Sigmoid colon (tissue), 7 donors: ENCODE measurements at places on chromosomes 2 and 18. TPM values are rescaled to one million over a fixed set of nuclear protein-coding genes. Genes with fewer than 3 reads are reported as not detected.

- DNase-seq = no peak
Observed at GRCh38 chr2:7057865-7058400, 140.7 kb downstream of the RNF144A start.

- DNase-seq = no peak
Observed at GRCh38 chr18:22632191-22632590, 214.5 kb upstream of the CTAGE1 start.

DNA sequence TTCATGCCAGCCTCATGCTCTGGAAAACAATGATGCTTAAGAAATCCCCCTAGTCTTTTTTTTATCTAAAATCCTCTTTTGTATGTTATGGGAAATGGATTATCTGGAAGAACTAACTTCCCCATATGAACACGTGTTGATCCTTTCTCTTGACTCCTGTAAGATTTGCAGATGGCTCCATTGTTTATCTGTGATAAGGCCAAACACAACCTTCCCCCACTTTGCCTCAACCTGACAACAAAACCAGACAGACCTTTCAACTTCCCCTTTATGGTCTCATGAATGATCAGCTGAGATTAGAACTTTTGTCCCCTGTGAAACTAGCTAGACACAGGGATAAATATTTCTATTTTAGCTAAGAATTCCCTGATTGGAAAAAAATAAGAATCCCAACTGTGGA lies 828.0 kb upstream of the CDH2 start:
- DNase-seq = no peak

- no peak for DNase-seq
Observed at GRCh38 chr18:3528231-3528630, 78.3 kb downstream of the TGIF1 start.

- no peak for DNase-seq
Observed at GRCh38 chr2:111624411-111625156, 259.4 kb downstream of the ANAPC1 start.

DNA sequence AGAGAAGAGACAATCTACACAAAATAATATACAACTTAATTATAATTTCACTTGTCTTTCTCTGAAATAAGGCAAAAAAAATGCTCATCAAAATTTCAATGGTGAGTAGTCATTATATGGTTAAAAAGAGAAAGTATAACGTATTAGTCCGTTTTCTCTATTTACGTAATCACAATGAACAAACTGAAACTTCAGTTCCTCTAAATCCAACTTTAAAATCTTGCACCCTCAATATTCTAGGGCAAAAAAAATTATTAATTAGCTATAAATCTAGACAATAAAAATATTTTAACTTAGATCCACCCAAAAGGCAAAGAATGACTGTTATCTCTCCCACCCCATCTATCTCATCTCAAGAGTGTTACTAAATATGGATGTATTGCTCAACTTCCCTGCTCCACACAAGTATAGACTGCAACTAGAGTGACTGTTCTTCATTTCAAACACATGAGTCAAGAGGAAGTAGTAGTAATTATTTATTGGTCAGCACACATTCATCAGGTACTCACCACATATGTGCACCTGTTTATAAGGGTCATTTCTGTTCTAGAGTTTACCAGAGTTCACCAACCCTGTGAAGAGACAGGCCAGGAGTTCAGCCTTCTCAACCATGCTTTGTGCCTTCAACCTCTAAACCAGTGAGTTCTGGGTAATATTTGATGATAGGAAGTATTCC lies 36.4 kb downstream of the STK39 start:
- DNase-seq = no peak

GRCh38 chr2:133124446-133124845 lies 443.8 kb downstream of the NCKAP5 start:
- no peak for DNase-seq

GRCh38 chr2:88161446-88162244 lies 8.5 kb upstream of the THNSL2 start:
- DNase-seq = no peak

DNA sequence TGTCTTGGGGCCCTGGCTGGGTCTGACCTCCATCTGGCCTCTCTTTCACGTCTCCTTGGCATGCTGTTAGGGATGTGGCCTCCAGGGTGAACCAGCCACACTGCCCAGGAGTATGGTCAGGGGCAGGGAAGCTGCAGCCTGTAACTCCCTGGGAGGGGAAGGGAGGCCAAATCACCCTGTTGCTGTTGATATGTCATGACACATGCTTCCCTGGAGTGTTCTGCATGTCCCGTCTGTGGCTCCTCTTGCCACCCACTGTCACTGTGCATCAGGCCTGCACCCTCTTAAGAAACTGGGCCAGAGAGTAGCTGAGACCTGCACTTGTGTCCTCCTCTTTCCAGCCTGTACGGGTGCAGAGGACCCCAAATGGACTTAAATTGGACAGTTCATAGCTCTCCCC lies 221.3 kb downstream of the FHOD3 start:
- DNase-seq = no peak

- DNase-seq = no peak
Observed at GRCh38 chr2:15242936-15243461, 318.1 kb downstream of the NBAS start.

DNA sequence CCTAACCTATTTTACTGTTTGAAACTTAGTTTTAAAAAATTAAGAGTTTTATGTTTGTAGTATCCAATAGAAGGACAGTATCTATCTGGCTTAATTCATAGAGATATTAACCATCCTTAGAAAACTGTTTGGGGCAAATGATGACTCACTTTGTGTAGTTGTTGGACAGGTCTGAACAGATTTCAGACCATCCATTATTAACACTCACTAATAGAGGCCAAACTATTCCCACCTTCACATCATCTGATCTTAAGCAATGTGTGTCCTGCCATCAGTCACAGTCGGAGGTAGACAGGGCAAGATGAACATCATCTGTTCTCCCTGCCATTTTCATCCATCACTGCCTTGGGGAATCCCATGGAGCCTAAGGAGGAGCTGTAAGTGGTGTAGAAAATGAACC lies 164.6 kb upstream of the DCC start:
- no peak for DNase-seq

- no peak for DNase-seq
Observed at GRCh38 chr18:55466789-55467188, 121.2 kb downstream of the TCF4 start.

DNA sequence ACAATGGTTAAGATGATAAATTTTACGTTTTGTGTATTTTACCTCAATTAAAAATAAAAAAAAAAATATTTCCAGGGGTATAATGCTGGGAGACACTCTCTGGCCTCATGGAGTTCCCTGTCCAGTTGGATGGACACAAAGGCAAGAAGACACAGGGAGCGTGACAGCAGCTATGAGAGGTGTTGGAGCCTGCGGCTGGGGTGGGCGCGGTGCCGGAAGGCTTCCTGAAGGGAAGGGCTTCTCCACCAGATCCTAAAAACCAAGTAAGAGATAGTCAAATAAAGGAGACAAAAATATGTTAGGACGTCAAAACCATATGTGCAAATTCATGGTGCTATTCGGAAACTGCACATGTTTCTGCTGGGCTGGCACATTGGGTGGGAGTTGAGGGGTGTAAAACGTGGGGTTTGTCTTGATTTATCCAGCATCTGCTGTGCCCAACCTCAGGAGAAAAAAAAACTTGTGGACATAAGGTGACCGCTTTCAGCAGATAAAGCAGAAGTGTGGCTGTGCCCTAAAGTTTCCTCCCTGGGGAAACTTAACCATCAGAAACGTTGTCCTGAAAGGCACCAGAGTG lies 467.6 kb downstream of the RNF144A start:
- no peak for DNase-seq

GRCh38 chr2:5959836-5960820 lies 267.9 kb downstream of the SOX11 start:
- no peak for DNase-seq

DNA sequence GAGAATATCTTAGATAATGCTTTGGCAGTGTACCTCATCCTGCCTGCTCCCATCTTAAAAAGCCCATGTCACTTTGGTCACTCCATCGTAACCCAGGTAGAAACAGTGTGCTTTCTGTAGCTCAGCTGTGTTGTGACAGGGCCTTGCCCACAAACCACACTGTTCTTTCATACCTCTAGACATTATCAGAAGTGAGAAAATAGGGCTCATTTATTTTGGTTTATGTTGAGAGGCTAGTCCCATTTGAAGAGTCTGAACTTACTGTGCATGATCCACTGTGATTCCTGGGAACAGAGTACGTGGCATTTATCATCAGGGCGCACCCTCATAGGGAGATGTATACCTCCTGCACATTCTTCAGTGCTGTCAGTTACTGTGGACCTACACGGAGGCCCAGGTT lies 69.7 kb downstream of the FEZ2 start:
- no peak for DNase-seq

The TLK1 gene
- polyA plus RNA-seq = 18.0 TPM

The OBSL1 gene
- 7.8 TPM for polyA plus RNA-seq

The ATP6V1B1 gene
- polyA plus RNA-seq = not detected

The COPS9 gene
- polyA plus RNA-seq = 458 TPM

The SNRNP200 gene
- polyA plus RNA-seq = 26.8 TPM

The TMEM182 gene
- polyA plus RNA-seq = 1.8 TPM

The RBKS gene
- polyA plus RNA-seq = 28.0 TPM
